ENCODE measurements at places on chromosomes 3 and 15. TPM values are rescaled to one million over a fixed set of nuclear protein-coding genes. Genes with fewer than 3 reads are reported as not detected.

The FOXB1 gene
- polyA plus RNA-seq = not detected

The TMCO5A gene
- polyA plus RNA-seq = not detected

The RTP4 gene
- 7.3 TPM for polyA plus RNA-seq

The MYLK gene
- 0.28 TPM for polyA plus RNA-seq

The DNAJB11 gene
- polyA plus RNA-seq = 28.5 TPM

The RASGRF1 gene
- not detected for polyA plus RNA-seq

The BFSP2 gene
- not detected for polyA plus RNA-seq

The OSTN gene
- not detected for polyA plus RNA-seq

The CDCP1 gene
- polyA plus RNA-seq = 0.21 TPM

The FRMD4B gene
- polyA plus RNA-seq = 0.59 TPM

The C2CD4A gene
- not detected for polyA plus RNA-seq

The SEMA3F gene
- polyA plus RNA-seq = not detected

The BSN gene
- not detected for polyA plus RNA-seq

The SEMA6D gene
- not detected for polyA plus RNA-seq

The NDN gene
- 0.72 TPM for polyA plus RNA-seq
